ENCODE measurements at places on chromosomes 3 and 15. TPM values are rescaled to one million over a fixed set of nuclear protein-coding genes. Genes with fewer than 3 reads are reported as not detected.

Gene GOLGA8S
- polyA plus RNA-seq: not detected

Gene ZPLD1
- not detected for polyA plus RNA-seq

DNA sequence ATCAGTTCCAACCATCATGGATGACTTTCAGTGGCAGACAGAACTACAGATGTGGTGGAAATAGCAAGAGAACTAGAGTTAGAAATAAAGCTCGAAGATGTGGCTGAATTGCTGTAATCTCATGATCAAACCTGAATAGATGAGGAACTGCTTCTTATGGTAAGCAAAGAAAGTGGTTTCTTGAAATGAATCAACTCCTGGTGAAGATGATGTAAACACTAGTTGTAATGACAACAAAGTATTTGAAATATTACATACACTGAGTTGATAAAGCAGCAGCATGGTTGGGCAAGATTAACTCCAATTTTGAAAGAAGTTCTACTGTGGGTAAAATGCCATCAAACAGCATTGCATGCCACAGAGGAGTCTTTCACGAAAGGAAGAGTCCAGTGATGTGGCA, 131.7 kb upstream of the FAM3D start:
- DNase-seq: no peak

- DNase-seq: no peak
Measured at GRCh38 chr3:152282813-152283212, 14.1 kb downstream of the MBNL1 start.

DNA sequence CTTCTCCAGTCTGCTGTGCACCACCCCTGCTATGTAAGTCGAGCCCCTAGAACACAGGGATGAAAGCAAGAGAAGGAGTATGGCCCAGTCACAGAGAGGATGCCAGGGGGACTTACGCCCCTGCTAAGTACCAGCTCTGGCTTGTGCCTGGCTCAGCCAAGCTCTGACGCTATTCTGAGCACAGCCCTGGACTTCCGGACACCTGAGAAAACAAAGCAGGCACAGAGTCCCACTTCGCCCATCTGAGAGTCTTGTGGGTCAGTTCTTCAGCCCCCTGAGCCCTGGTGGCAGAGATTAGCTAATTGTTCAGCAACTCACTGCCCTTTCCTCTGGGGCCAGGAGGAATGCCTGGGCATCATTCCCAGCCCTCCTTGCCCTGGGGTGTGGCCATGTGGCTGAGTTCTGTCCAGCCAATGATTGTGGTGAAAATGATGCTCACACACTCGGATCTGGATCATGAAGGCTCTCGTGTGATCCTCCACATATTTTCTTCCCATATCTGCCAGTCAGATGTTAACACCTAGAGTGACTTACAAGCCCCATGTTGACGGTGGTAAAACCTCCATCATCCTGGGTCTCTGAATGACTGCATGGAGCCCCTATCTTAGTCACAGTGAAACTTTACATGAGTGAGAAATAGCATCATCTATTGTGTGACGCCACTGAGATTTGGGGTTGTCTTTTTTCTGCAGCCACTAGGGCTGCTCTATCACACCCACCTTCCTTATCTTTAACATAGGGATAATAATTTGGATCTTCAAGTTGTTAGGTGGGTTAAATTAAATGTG, 105.7 kb downstream of the TPRA1 start:
- no peak for DNase-seq

DNA sequence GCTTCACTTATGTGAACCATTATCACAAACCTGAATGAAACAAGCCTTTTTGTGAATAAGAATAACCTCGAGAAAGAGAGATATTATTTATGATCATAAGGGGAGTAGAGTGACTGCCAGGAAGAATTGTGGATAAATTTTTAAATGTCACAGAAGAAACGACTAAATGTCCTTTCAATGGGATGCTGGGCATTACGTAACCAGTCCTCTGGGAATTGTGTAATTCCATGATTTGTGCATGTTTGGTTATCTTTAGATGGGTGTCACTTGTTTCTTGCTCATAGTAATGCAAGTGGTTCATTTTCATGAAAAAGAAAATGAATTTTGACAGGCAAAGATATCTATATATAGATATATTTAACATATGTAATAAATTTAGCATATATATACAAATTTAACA, 379.5 kb upstream of the AGTR1 start:
- no peak for DNase-seq

GRCh38 chr3:75224412-75224811, 439.7 kb upstream of the FRG2C start:
- no peak for DNase-seq

- DNase-seq: no peak
Measured at GRCh38 chr3:171776411-171776810, 33.9 kb downstream of the PLD1 start.
